ENCODE measurements at places on chromosomes 13 and 19.

GRCh38 chr13:52446265-52446664 is 4.2 kb downstream of the VPS36 start:
- DNase-seq: no peak

DNA sequence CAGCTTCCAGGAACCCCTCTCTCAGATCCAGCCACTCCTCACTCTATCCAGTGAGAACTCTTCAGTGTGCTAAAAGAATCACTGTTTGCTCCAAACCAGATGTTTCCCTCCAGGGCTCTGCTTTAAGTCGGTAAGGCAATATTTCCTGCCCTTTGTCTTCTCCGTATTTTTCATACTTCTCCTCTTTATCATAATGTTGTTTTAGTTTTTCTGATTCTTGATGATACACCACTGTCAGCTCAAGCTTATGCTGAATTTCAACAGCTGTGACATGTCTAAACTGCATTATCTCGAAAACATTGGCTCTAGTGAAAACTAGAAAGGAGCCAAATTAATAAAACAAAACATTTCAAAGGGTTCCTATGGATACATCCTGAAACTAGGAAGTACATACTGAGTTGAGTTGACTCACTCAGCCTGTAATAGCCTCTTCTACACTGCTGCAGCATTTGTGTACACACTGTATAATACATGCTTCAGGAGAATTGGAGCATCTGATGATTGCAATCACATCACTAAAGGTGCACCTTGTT is 39.8 kb downstream of the GPR180 start:
- no peak for DNase-seq

DNA sequence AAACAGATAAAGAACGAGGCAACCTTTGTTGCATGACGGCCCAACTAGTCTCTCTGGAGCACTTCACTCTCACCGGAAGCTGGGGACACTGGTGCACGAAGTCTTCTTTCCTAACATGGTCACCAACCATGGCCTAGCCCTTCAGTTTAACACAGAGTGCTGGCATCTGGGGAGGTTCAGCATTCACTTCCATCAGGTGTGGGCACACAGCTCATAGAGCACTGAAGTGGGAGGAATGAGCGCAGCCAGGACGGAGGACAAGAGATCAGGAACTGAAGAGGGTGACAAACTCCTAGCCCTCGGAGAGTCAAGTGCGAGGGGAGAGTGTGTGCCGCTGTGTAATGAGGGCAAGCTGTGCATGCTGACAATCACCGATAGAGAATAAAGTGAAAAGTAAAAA is 92.4 kb downstream of the CDADC1 start:
- no peak for DNase-seq

- DNase-seq: no peak
These were observed 385.4 kb upstream of the PRR20A start for GRCh38 chr13:56755181-56755935.

DNA sequence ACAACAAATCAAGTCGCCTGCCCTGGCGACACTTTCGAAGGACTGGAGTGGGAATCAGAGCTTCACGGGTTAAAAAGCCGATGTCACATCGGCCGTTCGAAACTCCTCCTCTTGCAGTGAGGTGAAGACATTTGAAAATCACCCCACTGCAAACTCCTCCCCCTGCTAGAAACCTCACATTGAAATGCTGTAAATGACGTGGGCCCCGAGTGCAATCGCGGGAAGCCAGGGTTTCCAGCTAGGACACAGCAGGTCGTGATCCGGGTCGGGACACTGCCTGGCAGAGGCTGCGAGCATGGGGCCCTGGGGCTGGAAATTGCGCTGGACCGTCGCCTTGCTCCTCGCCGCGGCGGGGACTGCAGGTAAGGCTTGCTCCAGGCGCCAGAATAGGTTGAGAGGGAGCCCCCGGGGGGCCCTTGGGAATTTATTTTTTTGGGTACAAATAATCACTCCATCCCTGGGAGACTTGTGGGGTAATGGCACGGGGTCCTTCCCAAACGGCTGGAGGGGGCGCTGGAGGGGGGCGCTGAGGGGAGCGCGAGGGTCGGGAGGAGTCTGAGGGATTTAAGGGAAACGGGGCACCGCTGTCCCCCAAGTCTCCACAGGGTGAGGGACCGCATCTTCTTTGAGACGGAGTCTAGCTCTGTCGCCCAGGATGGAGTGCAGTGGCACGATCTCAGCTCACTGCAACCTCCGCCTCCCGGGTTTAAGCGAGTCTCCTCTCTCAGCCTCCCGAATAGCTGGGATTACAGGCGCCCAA is at the start of gene LDLR:
TSS of gene LDLR (plus strand) at position 210 of the 760 bp plus-strand sequence. CDS start at position 296, 86 bp downstream.
- DNase-seq: peak; percentile 62

GRCh38 chr13:89784161-89784809 is 1563.2 kb upstream of the MIR17HG start:
- no peak for DNase-seq

- DNase-seq: peak; percentile 75
These were observed 3.6 kb downstream of the LGALS7 start for GRCh38 chr19:38769635-38770211.

GRCh38 chr13:20105161-20105689 is 55.6 kb downstream of the GJA3 start:
- no peak for DNase-seq

GRCh38 chr13:32255724-32256109 is 59.4 kb downstream of the ZAR1L start:
- DNase-seq: no peak

DNA sequence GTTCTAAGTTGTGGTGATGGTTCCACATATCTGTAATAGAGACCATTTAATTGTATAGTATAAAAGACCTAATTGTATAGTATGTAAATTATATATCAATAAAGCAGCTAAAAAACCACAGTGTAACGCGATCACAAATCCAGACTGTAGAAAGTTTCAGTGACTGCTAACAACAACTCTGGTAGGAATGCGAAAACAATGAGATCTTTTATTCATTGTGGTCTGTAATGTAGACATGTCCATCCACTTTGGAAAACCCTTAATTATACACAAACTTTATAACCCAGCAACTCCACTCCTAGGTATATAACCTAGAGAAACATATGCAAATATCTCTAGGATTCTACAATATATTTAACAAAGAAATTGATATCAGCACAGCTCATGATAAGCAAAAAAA is 549.5 kb downstream of the SLITRK1 start:
- DNase-seq: no peak

DNA sequence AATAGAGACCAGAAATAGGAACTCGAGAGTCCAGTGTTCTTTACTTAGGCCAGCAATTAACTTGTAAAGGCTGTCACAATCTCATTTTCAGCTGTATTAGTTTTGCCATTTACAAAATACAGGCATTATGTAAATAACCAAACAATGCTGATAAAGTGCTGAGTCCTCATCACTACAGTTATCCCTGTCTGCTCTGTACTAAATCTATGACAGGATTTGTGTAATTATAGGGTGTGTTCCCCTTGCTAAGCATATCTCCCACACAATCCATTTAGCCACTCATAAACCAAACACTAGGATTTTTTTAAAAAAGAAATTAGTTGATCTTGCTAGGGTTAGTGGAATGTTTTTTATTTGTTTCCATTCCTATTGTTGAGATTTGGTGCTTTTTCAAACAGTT is 23.2 kb downstream of the PDX1 start:
- DNase-seq: no peak

- DNase-seq: peak; percentile 75
These were observed 33.2 kb downstream of the RASA3 start for GRCh38 chr13:114099191-114099590.

DNA sequence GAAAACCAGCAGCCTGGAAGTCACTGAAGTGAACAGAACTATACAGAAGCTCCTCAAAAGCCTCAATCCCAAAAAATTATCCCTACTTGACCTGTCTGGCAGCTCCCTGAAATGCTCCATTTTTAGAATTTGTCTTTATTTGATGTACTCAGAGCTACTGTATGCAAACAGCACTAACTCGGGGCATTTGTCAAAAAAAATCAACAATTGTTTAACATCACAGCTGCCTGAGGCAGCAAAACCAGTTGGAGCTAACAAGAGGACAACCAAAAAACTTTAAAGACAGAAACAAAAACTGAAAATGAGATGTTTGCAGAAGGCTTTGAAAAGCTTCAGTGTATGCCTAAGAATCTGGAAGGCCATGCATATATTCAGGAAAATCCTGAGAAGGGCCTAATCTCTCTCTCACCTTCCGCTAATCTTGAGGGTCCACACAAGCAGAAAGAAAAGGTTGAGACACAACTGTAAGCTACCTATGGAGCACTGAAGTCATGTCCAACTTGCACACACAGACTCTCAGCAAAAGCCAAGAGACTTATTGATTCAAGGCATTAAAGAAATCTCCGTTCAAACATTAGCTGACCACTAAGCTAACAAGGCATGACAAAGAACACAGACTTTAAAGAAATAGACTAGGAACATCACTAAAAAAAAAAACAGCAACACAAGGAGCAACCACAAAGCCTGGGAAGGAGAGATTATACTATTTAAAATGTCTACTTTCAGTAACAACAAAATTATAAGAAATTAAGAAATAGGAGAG is 16.1 kb downstream of the VWA8 start:
- DNase-seq: no peak

GRCh38 chr19:7552781-7553180 is 17.3 kb downstream of the PNPLA6 start:
- no peak for DNase-seq

- no peak for DNase-seq
These were observed 2.3 kb downstream of the ZNF524 start for GRCh38 chr19:55602104-55603001.
